ENCODE measurements at places on chromosomes 5 and 9. TPM values are rescaled to one million over a fixed set of nuclear protein-coding genes. Genes with fewer than 3 reads are reported as not detected.

Gene EIF4E1B
- polyA plus RNA-seq, result not detected

Gene DNAH5
- 1.1 TPM for polyA plus RNA-seq

Gene ADAMTS13
- polyA plus RNA-seq, result 13.3 TPM

Gene AJM1
- 0.61 TPM for polyA plus RNA-seq

Gene HEMGN
- 0.06 TPM for polyA plus RNA-seq

Gene PAIP2
- 47.9 TPM for polyA plus RNA-seq

Gene ZNF608
- 2.5 TPM for polyA plus RNA-seq

Gene GPR21
- polyA plus RNA-seq, result not detected

Gene CER1
- polyA plus RNA-seq, result not detected

Gene SV2C
- 0.03 TPM for polyA plus RNA-seq

Gene OR13D1
- not detected for polyA plus RNA-seq

Gene GNA14
- 3.3 TPM for polyA plus RNA-seq

Gene COL27A1
- 10.7 TPM for polyA plus RNA-seq

Gene CTSV
- 0.65 TPM for polyA plus RNA-seq

Gene PPP1R26
- polyA plus RNA-seq, result 1.5 TPM

Gene RNF145
- 2.9 TPM for polyA plus RNA-seq

Gene C9orf153
- 0.26 TPM for polyA plus RNA-seq

Gene KIF27
- polyA plus RNA-seq, result 0.55 TPM
